ENCODE measurements at places on chromosomes 4 and X.

DNA sequence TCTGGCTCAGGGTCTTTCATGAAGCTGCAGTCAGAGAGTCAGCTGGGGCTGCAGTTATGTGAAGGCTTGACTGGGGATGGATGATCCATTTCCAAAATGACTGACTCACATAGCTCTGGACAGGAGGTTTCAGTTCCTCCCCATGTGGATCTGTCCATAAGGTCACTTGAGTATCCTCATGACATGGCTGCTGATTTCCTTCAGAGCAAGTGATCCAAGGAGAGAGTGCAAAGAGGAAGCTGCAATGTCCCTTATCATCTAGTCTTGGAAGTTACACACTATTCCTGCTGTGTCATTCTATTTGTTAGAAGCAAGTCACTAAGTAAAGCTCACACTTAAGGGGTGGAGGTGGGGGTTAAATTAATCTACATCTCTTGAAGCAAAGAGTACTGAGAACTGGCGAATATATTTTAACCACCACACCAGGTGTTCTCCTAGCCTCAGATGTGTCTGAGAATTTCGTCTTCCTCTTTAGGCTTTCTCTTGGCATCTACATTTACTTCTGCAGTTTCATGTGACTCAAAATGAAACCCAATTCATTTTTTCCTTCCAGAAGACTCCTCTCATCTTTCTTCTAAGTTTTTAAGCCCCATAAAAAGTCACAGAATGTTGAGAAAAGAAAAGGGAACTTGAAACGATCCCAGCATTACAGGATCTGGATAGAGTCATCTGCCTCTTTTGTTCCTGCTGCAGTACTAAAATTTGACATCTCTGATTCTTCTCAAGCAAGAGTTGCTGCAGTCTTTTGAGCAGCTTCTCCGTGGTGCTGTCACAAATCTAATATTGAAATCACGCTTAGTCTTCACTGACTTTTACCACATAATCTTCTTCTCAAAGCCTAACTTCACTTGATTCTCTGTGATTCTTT, 3.8 kb upstream of the GRPR start:
- DNase-seq, result no peak

DNA sequence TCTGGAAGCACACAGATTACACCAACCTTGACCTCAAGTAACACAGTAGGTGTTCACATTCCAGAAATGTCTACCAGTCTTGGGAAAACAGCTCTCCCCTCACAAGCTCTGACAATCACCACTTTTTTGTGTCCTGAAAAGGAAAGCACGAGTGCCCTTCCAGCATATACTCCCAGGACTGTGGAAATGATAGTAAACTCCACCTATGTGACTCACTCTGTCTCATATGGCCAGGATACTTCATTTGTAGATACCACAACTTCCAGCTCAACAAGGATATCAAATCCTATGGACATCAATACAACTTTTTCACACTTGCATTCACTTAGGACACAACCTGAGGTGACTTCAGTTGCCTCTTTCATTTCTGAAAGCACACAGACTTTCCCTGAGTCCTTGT, 46.9 kb downstream of the ADGRG4 start:
- no peak for DNase-seq

- no peak for DNase-seq
These were observed 88.9 kb downstream of the ZNF674 start for GRCh38 chrX:46456125-46456922.

GRCh38 chrX:30635630-30636029, 17.6 kb upstream of the GK start:
- DNase-seq, result no peak

DNA sequence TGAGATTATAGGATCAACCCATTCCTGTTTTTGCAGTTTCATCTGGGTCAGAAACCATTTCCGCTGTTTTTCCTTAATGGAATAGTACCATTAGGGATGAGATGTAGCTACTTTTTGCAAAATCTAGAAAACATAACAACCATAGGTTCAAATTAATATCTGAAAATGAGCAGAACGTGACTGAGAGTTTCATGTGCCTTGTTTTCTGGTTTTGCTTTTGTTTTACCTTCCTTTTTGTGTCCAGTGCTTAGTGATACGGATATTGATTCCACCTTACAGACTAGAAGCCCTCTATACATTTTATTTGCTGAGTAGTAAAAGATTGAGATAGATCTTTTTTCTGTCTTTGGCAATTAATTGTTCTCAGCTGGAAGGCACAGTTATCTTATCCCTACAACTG, 46.5 kb downstream of the SNX25 start:
- DNase-seq, result no peak

- no peak for DNase-seq
These were observed 110.2 kb downstream of the GNL3L start for GRCh38 chrX:54640103-54640690.

- DNase-seq, result no peak
These were observed 263.6 kb downstream of the PTTG2 start for GRCh38 chr4:38223782-38224236.

DNA sequence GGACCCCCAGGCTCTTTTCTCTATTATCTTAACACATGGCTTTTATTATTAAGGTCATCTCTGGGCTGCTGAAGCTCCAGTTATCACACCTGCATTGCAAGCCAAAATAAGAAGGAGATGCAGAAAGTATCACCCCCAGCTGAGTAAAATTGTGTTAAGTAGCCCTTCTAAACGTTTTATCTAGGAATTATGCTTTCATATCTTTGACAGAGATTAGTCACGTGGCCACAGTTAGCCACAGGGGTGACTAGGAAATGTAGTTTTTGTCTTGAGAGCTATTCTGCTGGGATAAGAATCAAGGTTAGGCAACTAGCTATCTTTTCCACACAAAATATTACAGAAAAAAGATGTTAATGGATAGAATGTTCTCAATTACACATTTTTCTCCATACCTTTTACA, 102.1 kb downstream of the ANXA3 start:
- DNase-seq, result no peak

- no peak for DNase-seq
These were observed 31.3 kb downstream of the NIPAL1 start for GRCh38 chr4:48047896-48048295.

DNA sequence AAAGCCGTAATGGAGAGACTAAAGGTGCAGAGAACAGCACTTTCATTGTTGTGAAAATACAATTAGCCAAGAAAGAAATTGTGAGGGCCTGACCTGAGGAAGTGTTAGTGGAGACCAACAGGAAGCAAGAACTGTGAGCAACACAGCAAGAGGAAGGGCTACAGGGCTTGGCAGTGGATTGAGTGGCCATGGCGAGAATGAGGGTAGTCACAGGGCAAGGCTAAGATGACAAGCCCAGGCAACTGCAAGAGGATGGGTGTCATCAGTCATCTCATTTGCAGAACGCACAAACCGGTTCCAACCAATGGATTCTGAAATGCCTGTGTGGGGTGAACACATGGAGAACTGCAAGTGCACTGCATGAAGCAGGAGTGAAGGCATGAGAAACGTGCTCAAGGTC, 3.6 kb downstream of the SLC10A6 start:
- DNase-seq, result no peak

DNA sequence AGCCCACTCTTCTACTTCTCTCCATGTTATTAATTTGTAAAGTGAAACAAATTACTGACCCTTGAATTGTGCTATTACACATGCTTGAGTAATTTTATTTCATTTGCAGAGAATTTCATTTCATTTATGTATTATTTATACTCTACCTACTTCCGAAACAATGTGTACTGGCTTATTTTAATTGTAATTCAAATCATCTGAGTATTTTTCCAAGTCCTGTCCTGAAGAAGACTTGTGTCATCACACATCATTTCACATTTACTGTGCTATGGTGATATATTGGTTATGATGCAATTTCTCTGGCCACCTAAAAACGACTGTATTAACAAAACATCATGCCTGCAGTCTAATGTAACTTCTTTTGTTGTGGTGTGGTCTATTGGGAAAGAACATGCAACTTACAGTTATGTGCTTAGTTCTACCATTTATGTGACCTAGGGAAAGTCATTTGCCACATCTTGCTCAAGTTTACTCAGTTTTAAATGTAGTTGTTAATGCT, 384.5 kb downstream of the RPA4 start:
- no peak for DNase-seq

DNA sequence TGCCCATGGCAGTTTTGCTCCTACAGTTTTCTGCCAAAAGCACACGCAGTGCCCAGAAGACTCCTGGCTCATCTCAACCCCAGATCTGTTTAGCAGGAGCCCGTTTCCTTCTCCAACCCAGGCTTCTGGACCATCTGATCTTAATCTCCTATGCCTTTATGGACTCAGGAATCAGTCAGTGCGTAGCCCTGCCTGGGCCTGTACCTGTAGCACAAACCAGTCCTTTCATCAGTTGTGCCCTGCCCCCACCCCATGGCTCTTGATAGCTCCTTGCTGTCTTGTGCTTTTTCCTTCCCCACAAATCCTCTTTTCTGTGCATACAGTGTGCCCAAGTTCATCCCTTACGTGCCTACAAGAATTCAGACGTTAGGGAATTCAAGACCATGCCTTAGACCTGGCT, 1.5 kb downstream of the ZNF718 start:
- no peak for DNase-seq

DNA sequence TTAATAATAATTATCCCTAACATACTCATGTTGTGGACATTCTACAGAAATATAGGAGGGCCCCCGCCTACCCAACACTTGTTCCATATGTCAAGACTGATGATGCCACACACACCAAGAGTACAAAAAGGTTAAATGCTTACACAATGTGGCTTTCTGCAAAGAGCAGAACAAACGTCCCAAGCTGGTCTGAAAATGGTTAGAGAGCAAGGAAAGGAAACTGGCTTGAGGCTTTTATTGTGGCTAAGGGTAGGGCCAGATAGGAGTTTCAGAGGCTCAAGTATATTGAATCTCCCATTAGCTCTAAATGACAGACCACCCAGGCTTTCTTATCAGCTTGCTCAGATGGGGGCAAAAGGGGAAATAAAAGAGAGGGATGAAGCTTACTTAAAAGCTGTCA, 134.1 kb upstream of the C1QTNF7 start:
- DNase-seq, result no peak

- DNase-seq, result no peak
These were observed 185.8 kb upstream of the SLIT2 start for GRCh38 chr4:20065952-20066351.

GRCh38 chr4:54315561-54316538, 86.8 kb downstream of the PDGFRA start:
- DNase-seq, result no peak

GRCh38 chrX:47483306-47484268, 565 bp upstream of the ZNF41 start:
- peak; percentile 21 for DNase-seq

GRCh38 chr4:116469582-116469981, 615.8 kb downstream of the TRAM1L1 start:
- no peak for DNase-seq

- DNase-seq, result peak; percentile 5
These were observed 34.3 kb downstream of the RAPGEF2 start for GRCh38 chr4:159137176-159137575.

DNA sequence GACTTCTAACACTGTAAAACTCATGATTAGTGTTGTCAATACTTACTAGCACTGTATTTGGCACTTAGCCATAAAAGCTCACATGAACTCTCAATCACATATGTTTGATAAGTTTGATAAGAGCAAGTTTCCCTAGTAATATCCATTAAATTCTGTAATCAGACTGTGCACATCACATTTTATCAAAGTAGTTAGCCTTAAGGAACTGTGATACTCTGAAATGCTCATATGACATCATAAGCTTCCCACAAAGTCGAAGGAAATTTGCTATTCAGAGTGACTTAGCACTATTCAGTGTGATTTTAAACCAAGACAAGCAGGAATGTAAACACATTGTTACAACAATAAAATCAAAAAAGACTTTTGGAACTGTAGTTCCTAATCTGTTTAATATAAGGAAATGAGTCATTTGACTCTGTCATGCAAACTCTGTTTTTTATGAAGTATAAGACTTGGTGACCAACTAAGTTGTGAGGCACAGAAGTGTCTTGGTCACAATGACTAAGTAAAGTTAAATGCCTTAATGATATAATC, 6.7 kb downstream of the SLC7A11 start:
- DNase-seq, result no peak

DNA sequence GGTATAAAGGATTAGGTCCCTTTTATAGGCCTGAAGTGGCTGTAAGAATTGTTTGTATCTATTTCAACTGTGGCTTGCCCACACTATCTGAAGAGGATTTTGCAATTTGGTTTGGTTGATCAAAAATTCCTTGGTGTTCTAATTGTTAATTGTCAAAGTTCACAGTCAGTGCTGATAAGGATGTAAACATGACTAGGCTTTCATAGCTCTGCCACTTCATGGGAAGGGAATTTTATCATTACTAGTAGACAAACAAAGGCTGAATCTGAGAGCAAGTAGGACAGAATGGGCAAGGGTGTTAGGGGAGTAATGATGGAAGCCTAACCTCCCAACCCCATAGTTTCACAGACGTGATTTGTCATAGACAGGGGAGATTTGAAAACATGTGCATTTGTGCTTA, 1131.7 kb downstream of the SH3BGRL start:
- no peak for DNase-seq

DNA sequence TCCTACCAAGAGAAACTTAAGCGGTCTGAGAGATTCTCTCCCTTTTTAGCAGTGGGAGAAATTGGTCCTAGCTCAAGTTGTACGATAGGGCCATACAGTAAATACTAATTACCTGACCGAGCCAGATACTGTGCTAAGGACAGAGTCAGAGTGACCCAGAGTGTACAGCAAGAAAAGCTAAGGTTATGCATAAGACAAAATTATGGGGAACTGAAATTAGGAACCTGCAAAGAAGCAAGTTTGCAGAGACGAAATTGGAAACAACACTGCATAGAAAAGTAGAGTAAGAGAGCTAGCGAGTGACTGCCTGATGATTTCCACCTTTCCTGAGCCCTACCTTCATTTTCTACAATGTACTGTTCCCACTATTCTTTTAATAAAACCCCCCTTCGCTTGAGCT, 278.1 kb downstream of the NKX6-1 start:
- DNase-seq, result no peak

DNA sequence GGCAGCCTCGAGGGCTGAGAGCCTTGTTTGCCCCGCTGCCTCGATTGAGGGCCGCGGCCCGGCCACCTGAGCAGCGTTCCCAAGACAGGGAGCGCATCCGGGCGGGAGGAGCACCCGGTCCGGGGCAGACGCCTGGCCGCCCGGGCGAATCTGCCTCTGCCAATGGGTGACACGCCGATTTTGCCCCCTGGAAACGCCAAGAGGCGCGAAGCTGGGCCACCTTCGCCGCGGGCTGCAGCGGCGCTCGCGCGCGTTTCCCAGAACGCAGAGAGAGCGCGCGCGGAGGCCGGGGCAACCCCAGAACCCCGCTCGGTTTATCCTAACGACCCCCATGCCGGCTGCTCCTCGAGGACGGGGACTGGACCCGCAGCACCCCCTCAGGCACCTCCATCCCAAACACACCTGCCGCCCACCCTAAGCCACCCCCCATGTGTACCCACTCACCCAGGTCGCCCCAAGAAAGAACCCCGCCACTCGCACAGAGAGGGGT, 575 bp downstream of the MAP7D2 start:
- peak; percentile 36 for DNase-seq

GRCh38 chr4:39324897-39325613, 41.1 kb downstream of the RFC1 start:
- DNase-seq, result no peak

- no peak for DNase-seq
These were observed 6.0 kb downstream of the FRG2 start for GRCh38 chr4:190020790-190021717.

Measured in SW480 (cell line).